ENCODE measurements at places on chromosomes 5 and 9. TPM values are rescaled to one million over a fixed set of nuclear protein-coding genes. Genes with fewer than 3 reads are reported as not detected.

GRCh38 chr5:133730866-133731265 is 118.5 kb upstream of the FSTL4 start:
- DNase-seq = no peak

KCNV2 gene
- not detected for polyA plus RNA-seq

MLANA gene
- polyA plus RNA-seq = not detected

DNA sequence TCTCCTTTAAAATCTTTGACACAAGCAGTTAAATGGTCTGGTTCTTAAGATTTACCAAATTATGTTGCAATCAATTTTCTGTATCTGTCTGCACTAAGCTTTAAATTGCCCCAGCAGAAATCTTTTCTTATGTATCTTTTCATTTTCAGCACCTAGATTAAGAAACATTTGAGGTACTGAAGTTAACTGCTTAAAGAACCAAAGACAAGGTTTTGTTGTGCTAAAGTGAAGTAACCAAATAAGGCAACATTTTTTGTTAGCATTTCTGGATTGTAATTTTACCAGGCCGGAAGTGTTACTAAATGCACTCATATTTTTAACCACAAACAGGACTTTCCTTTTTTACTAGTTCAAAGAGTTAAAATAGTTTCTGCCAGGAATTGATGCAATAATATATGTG is 24.1 kb upstream of the MTAP start:
- peak; percentile 69 for DNase-seq

DNA sequence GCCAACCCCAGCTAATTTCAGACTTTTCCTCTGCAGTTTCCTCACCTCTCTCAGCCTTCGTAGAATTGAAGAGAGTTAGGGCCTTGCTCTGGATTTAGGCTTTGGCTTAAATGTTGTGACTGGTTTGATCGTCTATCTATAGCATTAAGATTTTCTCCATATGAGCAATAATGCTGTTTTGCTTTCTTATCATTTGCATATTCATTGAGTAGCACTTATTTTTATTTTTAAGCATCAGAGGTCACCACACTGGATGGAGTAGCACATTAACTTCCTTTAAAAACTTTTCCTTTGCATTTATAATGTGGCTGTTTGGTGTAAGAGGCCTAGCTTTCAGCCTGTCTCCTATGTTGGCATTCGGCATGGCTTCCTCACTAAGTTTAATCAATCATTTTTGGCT is 12.6 kb upstream of the PCBD2 start:
- no peak for DNase-seq

DNA sequence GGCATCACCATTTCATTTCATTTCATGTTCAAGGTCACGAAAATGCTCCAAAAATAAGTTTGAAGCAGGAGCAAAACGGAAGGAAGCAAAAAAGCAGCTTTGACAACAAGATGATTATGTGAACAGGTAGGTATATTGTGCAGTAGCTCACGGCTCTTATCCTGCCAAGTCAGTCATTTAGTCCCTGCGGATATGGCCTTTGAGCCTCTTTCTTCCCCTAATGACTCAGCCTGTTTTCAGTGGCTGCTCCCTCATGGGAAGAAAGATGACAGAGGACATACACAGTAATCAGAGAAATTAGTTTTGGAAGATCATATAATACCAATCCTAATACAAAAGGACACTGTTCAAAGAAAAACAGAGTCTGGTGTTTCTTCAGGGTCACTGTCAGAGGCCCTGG is 155.8 kb upstream of the GRAMD2B start:
- DNase-seq = no peak

DNA sequence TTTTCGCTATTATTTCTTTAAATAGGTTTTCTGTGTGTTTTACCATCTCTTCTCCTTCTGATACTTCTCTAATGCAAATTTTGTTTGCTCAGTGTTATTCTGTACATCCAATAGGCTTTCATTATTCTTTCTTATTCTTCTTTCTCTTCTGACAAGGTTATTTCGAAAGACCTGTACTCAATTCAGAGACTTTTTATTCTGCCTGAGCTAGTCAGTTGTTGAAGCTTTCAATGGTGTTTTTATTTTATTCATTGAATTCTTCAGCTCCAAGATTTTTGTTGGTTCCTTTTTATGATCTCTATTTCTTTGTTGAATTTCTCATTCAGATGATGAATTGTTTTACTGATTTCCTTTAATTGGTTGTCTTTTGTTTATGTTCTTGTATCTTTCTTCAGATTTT is 706.2 kb downstream of the NR2F1-AS1 start:
- no peak for DNase-seq

GRCh38 chr9:479971-480350 is 265.3 kb downstream of the DOCK8 start:
- no peak for DNase-seq

SPATA31E1 gene
- polyA plus RNA-seq = 0.04 TPM

PPP3R2 gene
- not detected for polyA plus RNA-seq

WWC1 gene
- polyA plus RNA-seq = 10.3 TPM

DNA sequence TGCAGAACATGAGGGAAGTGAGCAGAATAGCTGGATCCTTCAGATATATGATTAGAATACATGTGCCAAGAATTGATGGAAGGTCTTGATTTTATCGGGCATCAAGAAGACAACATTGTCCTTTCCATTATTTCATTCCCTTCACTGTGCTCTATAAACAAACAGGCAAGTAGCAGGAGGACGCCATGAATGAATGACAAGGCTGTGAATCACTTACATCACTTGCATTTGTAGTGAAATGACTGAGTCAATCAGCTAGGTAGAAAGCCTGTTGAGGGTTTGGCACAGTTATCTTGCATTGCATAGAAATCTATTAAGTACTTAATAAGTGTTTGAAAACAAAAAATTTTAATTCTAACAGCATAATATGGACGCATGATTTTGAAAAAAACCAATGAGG is 548.8 kb upstream of the IZUMO3 start:
- no peak for DNase-seq
